NCI-H748 treated with DMSO at 0.1 percent for 48 hours (cell line): ENCODE measurements at places on chromosomes 6 and 20.

- no peak for DNase-seq
Observed at GRCh38 chr6:15642276-15642675, 20.6 kb downstream of the DTNBP1 start.

- DNase-seq: no peak
Observed at GRCh38 chr6:128919412-128920180, 36.7 kb downstream of the LAMA2 start.

GRCh38 chr6:13336553-13336952 is 8.2 kb upstream of the TBC1D7 start:
- peak; percentile 69 for DNase-seq

DNA sequence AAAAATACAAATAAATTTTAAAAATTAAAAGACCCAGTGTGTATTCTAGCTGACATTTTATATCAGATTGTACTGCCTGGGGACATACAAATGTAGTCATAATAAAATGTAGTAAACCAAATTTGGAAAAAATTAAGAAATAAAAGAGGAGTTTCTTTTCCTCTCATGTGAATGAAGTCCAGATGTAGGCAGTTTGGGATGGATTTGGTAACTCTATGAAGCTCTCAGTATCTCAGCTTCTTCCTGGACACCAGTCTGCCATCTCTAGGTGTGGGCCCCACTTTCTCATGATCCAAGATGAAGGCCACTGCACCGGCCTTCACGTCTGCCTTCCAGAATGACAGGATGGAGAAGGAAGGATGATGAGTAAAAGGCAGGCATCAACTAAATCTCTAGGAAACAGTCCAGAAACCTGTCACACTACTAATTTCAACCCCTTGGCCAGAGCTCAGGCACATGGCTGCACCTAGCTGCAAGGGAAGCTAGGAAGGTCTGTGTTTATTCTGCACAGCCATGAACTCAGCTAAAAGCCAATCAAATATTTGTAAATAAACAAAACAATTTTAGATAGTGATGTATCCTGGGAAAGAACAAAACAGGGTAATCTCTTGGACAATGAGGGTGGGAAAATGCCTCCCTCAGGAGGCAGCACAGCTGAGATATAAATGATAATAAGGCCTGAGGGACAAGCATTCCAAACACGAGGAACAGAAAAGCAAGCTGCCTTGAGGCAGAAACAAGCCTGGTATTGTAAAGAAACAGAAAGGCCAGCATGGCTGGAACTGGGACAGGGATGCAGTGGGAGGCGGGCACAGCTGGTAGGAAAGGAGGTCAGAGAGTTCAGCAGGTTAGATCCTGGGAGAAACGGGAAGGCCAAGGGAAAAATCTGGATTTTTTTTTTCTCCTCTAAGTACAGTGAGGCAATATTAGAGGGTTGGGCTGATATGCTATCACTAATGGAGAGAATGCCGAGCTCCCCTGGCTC is 88.5 kb upstream of the PTPN1 start:
- no peak for DNase-seq

GRCh38 chr6:168885751-168886742 is 367.6 kb downstream of the THBS2 start:
- no peak for DNase-seq
